ENCODE measurements at places on chromosomes 12 and 14.

GRCh38 chr14:80084196-80084595 is 127.1 kb downstream of the DIO2 start:
- DNase-seq: no peak

GRCh38 chr12:6302621-6303020 is 7.9 kb upstream of the PLEKHG6 start:
- no peak for DNase-seq

DNA sequence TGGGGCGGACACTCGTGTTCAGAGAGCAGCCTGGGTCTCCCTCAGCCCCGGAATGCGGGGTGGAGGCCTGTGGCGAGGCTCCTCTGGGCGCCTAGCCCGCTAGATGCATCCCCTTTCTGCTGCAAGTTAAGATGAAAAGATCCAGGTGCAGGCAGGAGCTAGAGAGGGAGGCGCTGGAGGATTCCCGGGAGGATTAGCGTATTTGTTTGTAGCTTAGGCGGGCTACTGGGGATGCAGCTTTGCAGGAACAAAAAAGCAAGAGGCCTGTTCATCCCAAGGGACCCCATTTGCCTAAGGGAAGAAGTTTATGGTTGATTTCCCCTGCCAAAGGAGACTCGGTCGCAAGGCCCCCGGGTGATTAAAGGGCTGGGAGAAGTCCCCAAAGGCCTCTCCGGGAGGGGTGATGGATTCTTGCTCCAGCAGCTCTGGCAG is 824 bp downstream of the CCDC177 start:
- DNase-seq: no peak

DNA sequence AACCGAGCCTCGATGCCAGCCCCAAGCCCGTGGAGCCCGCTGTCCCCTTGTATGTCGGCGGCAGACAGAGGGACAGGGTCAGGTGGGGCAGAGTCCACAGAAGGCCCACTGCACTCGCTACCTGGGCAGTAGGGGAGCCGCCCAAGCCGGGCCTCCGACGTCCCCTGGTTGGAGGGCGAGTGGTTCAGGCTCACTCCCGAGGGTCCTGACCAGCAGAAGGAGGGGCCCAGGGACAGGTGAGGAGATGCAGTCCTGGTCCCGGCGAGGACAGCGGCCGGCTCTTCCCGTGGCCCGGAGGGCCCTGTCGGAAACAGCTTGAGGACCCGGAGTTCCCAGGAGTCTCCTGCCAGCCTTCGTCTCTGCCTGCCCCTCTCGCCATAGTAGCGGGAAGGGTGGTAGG is 216.7 kb upstream of the SFSWAP start:
- DNase-seq: no peak

- DNase-seq: peak; percentile 45
Measured at GRCh38 chr12:125683748-125684381, 618.6 kb downstream of the AACS start.

DNA sequence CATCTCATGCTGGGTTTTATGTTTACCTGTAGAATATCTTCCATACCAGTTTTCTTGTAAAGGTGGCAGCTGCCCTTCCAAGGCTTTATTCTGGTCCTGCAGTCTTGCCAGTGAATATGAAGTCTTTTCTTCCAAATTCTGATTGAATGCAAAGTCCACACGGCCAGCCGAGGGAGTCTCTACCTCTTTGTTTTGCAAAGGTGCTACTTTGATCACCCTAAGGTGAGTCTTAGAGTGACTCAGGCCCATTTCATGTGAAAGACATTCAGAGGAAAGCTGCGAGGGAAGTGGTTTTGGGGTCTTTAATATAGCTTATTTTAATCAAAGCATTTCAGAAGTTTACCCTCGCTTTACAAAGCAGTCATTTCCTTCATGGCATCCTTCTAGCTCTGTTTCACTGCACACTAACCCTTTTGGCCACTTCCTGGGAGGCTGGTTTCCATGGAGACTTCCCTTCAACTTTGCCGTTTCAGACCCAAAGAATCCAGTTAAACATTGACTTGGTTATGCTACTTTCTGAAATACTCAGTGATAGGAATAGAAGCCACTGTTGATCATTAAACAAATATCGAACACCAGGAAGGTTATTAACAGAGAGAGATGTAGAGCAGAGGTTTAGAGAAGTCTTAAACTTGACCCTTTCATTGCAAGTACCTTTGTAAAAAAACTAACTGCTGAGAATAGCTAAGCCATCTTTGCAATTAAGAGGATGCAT is at the start of gene CCDC198:
Gene CCDC198 (minus strand): TSS at position 391 of the 715 bp plus-strand sequence. CDS start 142 bp downstream, at position 249.
- DNase-seq: no peak

- DNase-seq: no peak
Measured at GRCh38 chr12:121239351-121240061, 29.6 kb downstream of the P2RX4 start.

- no peak for DNase-seq
Measured at GRCh38 chr12:9086087-9086486, 29.6 kb downstream of the A2M start.

DNA sequence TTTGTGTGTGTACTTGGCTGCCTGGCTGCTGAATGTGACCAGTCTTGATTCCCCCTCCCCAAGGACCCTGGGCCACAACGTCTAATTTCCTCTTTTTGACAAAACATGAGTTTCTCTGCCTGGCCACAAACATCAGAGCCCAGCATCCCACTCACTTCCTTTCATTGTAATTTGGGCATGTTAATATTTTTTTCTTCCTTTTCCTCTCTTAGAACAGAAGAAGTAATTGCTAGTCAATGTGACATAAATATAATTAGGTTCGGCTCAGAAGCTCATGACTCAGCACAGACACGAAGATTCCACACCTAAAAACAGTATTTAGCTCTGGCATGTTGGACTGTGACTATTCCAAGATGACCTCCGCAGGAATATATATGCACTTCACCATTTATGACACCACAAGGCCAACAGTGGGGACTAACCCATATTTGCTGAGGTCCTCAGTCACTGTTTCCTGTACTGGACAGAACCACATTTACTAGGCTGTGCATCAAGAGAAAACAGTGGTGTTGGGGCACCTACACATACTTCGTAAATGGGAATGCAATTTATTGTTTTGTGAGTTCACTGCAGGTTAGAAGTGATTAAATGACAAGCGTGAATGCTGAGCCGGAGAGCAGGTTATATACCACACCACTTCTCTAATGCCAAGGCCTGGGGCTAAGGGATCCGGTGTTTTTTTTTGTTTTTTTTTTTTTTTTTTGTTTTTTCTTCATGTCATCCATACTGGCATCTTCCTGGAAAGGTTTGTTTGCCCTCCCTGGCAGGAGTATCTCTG is 4.2 kb downstream of the GSG1 start:
- no peak for DNase-seq

GRCh38 chr14:74980731-74981461 is 21.8 kb upstream of the EIF2B2 start:
- DNase-seq: no peak

DNA sequence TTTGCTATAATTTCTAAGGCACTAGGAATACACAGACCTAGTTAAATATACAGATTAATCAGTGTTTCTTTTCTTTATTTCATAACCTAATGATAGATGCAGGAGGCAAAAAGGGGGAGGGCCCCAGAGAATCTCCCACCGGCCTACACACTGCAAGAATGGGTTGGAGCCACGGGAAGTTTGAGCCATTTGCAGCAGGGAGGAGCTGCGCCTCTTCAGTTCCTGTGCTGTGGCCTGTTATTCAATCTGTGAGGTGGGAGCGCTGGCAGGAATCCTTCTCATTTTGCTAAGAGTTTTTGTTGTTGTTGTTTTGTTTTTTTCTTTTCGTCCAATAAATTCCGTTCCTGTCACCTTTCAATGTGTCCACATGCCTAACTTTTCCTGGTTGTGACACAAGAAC is 251.3 kb upstream of the RPL10L start:
- no peak for DNase-seq

- no peak for DNase-seq
Measured at GRCh38 chr14:77151245-77151644, 9.7 kb upstream of the ZDHHC22 start.

GRCh38 chr12:45273717-45274271 is 57.9 kb downstream of the ANO6 start:
- DNase-seq: no peak

DNA sequence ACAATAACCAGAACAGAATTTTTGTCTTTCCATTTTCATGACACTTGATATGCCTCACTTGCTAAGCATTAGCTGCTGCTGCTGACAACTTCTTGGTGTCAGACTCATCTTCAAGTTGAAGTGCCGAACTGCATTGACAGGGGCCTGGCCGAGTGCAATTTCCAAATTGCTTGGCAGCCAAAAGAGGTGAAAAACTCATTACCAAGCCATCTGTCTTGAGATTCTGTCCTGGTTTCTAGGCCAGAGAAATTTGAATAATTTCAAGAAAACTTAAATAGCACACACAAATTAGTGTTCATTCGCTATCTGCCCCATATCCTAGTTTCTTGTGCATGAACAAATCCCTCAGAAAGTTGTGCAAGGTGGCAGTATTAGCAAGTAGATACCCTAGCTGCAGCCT is 165.3 kb upstream of the RASSF8 start:
- DNase-seq: no peak

- DNase-seq: no peak
Measured at GRCh38 chr12:570921-571794, 92.1 kb downstream of the NINJ2 start.

- no peak for DNase-seq
Measured at GRCh38 chr14:73757381-73757780, 43.2 kb upstream of the PNMA1 start.
